Activated CD8-positive, alpha-beta memory T cell treated with anti-CD3 and anti-CD28 coated beads, Interleukin-2, amount 50 U/mL, for 4 hours (primary cell): ENCODE measurements at places on chromosomes 7 and 10.

- DNase-seq: no peak
These were observed 30.0 kb downstream of the AKR1B1 start for GRCh38 chr7:134428942-134429341.

DNA sequence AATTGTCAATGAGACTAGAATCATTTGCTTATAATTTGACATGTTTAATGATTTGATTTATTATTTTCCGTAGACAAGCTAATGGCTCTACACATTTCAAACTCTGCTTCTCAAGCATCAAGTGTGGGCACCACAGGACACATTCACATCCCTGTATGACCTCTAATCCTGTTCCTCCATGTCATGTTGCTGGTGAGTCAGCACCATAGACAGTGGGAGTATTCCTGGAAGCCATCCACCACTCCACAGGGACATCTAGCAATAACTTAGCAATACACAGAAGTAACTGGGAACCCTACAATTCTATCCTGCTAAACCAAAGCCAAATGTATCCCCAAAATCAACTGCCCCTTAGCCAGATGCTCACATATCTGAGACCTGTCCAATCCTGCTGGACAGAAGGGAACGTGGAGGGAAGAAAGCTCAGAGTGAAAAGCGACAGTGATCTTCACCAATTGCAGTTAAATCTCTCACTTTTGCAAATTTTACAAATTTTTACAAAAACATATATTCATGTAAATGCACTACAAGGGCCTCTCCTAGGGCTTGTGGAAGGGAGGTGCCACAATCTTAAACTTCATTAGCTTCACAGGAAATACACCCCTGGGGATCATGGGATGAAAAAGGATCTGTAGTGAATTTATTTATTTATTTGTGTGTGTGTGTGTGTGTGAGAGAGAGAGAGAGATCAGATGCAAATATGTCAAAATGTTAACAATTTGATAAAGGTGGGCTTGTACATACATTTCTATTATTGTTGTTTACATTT is 126.5 kb downstream of the GFRA1 start:
- DNase-seq: no peak

DNA sequence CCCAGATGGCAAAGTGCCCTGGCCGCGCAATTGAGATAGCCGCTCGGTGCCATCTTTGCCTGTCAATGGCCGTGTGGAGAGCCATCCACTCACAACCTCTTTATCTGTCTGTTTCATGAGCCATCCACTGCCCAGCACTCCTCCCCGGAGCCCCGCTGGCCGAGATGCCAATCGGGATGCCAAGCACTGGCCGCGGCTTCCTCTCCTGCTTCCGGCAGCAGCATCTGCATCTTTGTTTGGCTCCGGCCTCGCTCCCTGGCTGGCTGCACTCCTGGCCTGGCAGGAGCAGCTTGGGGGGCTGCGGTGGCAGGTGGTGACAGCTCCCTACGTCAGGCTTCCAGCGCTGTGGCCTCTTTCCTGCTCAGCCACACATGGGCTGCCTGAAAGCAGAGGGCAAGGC is 231.7 kb downstream of the USP6NL start:
- no peak for DNase-seq

DNA sequence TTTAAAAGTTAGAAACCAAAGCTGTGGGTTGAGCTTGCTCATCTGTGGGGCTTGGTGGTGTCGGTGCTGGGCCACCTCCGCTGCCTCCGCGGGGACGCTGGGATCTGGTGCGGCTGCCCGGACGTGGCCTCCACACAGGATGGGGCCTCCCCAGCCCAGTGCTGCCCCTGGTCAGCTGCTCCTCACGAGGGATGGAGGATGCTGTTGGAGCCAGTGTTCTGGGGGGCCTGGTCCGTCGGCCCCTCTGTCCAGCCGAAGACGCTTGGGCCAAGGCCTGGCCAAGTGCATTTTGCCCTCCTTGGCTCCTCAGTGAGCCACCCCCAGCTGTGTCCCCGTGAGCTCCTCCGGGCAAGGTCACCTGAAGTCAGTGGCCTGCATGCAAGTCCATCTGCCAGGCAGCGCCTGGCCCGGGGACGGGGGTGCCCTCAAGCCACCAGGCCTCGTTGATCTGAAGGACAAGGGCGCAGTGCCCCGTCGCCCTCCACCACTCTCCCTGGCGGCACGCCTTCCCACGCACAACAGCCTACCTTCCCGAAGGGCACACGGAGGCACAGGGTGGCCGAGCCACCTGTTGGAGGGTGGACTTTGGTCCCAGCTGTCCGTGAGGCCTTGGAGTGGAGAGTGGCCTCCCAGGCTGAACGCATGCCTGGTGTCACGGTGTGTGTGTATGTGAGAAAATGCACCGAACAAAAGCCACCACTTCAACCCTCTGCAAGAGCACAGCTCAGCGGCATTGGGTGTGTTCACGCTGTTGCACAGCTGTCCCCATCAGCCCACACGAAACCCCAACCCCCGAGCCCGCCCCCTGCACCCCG is 27.3 kb downstream of the KNDC1 start:
- no peak for DNase-seq

DNA sequence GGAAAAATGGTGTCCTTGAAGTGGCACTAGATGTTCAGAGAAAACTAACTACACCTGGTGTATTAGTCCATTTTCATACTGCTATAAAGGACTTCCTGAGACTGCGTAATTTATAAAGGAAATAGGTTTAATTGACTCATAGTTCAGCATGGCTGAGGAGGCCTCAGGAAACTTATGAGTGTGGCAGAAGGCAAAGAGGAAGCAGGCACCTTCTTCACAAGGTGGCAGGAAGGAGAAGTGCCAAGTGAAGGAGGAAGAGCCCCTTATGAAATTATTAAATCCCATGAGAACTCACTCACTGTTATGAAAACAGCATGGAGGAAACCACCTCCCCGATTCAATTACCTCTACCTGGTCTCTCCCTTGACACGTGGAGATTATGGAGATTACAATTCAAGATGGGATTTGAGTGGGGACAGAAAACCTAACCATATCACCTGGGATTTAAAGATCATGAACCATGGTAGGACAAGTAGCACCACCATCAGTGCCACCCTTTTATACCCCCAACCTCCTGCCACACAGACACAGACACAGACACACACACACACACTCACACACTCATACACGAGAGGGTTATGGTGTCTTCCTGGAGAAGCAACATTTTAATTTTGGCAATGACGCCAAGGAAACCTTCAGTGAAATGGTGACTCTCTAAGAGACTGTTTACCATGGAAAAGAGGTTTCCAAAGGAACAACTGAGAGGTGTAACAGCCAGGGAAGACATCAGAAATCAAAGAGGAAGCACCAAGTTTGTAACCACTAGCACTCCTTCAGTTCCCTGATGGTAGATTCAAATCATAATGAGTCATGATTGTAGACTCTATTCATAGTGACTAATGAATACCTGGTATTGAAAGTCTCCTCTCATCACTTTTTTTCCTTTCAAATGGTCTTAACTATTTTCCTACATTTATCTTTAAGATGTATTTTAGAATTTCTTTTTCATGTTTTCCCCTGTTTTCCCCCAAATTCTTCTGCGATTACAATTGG is 41.8 kb upstream of the WNT16 start:
- no peak for DNase-seq

DNA sequence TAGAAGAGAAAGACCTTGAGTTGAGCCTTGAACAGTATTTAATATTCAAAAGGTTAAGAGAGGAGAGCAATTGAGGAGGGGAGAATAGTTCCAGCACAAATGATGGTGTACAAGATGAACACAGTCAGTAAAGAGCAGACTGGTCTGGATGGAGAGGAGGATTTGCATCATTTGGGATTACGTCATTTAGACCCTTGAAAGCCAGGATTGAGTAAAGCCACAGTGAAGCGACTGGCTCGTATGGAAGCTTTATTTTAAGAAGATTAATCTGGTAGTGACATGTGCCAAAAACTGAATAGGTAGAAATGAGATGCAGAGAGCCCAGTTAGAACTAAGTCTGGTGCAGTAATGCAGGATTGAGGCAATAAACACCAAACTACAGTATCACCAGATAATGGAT is 52.6 kb downstream of the TRUB1 start:
- no peak for DNase-seq

- no peak for DNase-seq
These were observed 307.2 kb downstream of the HGF start for GRCh38 chr7:81462672-81463071.

DNA sequence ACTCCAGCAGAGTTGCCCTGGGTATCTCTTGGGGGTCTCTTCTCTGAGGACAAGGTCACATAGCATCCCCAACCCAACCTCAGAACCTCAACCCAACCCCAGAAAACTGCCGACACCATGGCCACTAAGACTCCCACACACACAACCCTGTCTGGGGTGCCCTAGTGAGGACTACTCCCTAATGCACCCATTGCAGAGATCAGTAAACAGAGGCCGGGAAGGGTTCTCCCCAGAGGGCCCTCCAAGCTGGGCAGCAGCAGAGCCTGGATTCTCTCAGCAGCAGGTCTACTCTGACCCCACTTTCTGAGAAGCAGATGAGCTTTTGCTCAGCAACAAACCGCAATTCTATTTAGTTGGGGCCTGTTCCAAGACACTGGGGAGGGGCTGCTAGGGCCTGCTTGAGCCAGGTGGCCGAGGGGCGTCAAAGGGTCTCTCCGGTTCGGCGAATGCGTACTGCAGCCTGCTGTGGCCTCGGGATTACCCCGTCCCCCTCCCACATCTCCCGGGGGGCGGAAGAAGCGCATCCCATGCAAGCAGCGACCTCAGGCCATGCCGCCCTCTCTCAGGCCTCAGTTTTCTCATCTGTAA is 828 bp downstream of the OGDHL start:
- DNase-seq: no peak

DNA sequence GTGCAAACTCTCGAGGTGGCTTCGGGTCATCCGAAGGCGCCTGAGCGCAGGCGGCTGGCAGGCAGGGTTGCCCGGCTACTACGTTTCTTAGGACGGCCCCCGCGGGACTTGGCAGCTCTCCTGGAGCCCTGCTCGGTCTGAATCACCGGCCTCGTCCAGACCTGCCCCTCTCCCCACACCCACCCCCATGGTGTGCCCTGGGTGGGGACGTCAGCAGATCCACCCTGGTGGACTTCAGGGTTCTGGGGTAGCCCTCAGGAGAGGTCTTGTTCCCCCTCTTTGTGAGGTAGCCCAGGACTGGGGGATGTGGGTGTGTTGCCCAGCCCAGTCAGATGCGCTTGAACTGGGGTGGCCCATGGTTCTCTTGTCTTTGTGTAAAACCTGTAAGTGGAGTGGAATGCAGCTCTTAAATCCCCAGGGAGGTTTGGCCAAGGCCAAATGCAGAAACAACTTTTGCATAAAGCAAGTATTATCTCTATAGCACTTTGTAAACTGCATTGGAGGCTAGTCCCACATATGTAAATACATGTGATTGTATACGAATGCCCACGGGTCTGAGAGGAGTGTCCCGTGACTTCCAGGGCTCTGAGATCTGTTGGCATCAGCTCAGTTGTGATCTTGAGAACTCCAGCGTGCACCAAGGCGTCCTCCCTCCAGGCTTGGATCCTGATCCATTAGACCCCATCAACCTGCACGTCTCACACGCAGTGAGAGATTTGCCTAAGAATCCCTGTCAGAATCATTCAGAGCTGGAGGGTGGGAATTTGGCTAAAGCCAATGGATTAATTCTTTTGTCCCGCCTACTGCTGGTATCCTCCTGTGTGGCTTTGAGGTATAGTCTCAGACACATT is 1.8 kb downstream of the PFKFB3 start:
- no peak for DNase-seq

DNA sequence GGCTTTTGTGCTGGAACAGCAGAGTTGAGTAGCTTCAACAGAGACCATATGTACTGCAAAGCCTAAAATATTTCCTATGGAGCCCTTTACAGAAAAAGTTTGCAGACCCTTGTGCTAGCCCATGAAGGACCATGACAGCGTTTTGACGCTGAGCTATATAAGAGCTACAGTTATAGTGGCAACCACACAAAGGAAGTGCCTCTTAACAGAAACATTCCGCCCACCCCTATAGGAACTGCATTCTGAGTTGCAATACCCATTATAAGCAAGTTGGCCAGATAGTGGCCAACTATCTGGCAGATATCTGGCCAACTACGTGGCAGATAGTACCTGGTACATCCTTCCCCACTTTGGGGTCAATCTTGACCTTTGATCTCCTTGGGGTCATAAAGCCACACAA is 47.5 kb upstream of the DMBT1 start:
- DNase-seq: no peak

DNA sequence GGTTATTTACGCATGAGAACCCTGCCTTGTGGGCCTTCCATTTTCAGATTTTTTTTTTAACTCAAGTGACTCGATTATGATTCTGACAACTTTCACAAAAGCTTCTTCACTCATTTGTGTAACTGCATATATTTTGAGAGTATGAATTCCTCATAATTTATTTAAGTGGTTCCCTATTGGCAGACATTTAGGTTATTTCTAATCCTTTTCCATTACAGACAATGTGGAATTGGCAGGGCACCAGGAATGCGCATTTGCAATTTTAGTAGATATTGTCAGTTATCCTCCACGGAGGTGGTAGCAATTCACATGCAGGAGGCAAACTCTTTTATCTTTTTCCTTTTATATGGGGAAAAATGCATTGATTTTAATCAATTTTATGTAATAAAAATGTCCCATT is 2.5 kb downstream of the TMEM176B start:
- DNase-seq: no peak

DNA sequence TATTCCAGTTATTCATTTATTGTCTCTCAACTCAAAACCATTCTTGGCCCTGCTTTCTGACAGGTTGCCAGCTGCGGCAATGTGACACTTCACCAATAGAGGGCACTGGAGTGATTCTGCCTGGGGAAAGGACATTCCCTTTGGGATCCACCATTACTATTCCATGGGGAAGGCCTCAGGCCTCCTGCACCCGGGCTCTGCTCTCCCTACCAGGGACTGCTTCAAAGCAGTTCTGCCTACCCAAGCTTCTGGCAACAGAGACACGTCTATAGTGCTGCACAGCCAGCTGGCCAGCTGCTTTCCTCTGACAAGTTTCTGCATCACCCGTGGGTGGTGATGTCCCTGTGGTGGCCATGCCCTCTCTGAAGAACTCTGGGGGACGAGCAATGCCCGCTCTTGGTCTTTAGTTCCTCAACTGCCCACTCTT is 163.8 kb downstream of the ELMO1 start:
- peak; percentile 43 for DNase-seq

GRCh38 chr10:26432938-26433337 is 5.2 kb upstream of the APBB1IP start:
- no peak for DNase-seq

GRCh38 chr10:102644646-102645387 is 538 bp downstream of the TRIM8 start:
- peak; percentile 80 for DNase-seq

DNA sequence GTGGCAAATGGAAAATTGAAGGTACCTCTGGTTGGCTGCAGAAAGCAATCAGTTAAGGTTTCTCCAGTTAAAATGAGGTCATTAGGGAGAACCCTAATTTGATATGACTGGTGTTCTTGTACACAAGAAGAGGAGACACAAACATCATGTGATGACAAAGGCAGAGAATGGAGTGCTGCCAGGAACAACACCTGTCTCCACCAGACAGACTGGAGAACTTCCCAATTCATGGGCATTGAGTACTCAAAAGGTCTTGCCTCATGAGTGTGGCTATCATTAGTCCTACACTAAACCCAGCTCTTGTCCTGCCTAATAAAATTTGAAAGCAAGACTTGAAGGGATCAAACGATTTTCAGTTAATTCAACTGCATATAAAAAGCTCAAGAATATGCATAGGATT is 152.6 kb downstream of the PTPN20 start:
- no peak for DNase-seq
